ENCODE measurements at places on chromosomes 5 and 9.

DNA sequence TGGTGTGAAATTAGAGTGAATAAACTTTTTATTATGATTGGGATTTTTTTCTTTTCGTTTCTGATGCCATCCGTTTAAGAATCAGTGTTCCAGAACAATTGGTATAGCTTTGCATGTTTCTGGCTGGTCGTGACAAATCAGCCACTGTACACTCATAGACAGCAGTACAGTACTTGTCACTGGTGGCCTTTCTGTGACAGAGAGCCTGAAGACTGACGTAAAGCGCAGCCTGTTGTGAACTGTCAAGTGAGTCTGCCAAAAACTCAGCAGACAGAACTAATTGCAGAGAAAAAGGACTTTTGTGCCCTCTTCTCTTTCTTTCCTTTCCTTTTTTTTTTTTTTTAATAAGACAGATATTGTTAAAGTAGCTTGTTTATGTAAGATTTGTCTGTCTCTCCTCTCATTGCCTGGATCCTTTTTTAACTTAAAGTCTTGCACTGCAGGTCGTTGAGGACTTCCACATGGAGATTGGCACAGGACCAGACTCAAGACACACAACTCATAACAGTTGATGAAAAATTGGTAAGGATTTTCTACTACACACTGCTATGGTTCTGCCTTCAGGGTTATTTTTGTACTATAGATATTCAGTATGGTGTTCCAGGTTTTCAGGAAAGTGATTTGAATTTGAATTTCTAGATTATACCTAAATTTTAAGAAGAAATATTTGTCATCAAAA, 42.7 kb downstream of the NDUFS4 start:
- DNase-seq: no peak

GRCh38 chr5:133930061-133930812, 38.2 kb downstream of the C5orf15 start:
- peak; percentile 91 for DNase-seq

DNA sequence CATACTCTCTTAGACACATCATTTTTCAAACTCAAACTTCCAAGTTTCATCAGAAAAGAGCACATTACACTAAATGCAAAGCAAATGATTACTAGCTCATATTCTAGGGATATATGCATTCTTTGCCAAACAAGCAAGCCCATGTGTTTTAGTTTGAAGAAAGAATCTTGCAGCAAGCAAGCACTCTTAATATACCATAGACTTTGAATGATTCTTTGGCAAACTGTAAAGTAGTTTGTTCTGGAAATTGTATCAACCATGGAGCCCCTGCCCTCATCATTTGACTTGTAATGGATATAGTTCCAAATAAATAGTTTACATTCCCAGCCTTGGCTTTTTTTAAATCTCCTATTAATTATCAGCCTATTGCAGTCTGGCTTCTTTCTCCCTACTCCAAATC, 325.2 kb downstream of the NR2F1-AS1 start:
- DNase-seq: no peak

DNA sequence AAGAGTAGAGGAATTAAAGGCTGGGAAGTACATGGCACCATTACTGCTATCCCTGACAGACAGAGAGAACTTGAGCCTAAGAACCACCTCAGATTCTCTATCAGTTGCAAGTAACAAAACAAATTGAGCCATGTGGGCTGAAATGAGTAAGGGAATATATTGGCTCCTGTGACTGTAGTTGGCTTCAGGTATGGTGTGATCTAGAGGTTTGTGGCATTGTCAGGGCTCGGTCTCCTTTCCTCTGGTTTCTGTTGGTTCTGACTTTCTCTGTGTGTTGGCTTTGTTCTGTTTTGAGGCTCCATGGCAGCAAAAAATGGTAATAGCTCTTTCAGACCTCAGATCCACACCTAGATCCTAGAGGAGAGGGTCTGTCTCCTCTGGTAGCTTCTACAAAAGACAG, 5.7 kb downstream of the GALNT10 start:
- DNase-seq: no peak

DNA sequence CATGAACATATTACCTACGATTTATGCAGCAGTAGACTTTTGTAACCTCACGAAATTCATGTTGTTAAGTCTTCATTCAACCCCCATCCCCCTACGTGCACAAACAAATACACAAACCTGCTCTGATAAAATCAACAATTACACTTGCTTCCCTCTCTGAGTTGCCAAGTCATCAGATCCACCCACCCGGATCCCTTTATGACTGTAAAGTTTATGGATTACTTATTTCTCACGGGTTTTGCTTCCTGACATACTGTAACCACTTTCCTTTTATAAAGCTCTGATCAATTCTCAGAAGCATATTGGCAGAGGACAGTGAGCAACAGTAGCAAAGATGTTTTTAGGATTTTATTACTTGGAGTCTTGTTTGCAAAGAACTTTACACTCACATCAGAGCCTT, 70.5 kb downstream of the MLLT3 start:
- peak; percentile 10 for DNase-seq
